ENCODE measurements at places on chromosomes 2 and 18.

GRCh38 chr18:69109686-69110085 lies 291.0 kb upstream of the DOK6 start:
- DNase-seq = no peak

- DNase-seq = no peak
Observed at GRCh38 chr18:67035026-67035425, 431.1 kb upstream of the CDH19 start.

DNA sequence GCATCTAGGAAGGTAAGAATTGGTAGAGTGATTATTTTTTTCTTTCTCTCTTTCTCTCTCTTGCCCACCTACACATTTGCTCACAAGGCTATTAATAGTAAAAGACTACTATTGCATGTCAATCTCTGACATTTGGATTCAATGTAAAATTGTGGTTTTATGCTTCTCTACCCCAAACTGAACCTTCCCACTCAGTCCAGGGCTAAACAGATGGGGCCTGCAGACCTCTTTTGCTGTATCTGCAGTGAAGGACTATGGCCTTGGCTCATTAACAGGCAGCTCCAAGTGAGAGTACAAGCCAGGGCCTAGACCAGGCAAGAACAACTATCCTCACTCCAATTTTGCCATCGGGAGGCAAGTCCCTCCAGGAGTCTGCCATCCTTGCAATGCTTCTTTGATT lies 68.3 kb upstream of the ARL4C start:
- no peak for DNase-seq

DNA sequence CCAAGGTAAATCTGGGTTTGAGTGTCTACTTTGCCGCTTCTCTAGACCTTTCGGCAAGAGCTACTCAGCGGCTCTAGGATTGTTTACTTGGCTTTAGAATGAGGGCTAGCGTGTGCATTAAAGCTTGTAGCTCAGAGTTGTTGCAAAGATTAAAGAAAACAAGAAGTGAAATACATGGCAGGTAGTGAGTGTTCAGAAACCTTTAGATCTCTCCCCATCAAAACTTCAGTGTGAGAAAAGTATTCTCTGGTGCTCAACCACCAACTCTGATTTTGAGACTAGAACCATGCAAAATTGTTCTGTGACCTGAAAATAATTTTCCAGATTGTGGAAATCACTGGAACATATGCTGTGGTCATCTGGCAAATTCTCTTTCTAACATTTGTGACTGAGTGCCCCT lies 512.0 kb downstream of the CMPK2 start:
- no peak for DNase-seq

GRCh38 chr2:128469875-128470274 lies 151.2 kb upstream of the HS6ST1 start:
- DNase-seq = no peak

- DNase-seq = peak; percentile 51
Observed at GRCh38 chr18:74679006-74679678, 81.5 kb downstream of the ZNF407 start.

- DNase-seq = no peak
Observed at GRCh38 chr18:35291166-35291565, 1.1 kb upstream of the ZSCAN30 start.

DNA sequence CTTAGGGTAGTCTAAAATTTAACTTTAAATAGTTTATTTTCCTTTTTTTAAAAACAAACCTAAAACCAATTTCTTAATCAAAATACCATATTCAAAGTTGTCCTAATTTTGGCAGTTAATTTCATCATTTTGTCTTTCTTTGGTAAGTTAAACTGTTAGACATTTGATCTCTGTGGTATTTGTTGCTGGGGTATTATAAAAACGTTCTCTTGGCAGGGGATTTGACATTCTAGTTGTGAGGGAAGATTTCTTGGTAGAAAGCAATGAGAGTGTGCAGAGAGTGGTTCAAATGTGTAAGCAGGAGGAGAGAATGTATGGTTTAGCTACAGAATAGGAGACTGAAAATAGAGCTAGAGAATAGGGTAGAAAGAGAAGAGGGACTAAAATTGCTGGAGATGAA lies 14.6 kb downstream of the GULP1 start:
- no peak for DNase-seq

DNA sequence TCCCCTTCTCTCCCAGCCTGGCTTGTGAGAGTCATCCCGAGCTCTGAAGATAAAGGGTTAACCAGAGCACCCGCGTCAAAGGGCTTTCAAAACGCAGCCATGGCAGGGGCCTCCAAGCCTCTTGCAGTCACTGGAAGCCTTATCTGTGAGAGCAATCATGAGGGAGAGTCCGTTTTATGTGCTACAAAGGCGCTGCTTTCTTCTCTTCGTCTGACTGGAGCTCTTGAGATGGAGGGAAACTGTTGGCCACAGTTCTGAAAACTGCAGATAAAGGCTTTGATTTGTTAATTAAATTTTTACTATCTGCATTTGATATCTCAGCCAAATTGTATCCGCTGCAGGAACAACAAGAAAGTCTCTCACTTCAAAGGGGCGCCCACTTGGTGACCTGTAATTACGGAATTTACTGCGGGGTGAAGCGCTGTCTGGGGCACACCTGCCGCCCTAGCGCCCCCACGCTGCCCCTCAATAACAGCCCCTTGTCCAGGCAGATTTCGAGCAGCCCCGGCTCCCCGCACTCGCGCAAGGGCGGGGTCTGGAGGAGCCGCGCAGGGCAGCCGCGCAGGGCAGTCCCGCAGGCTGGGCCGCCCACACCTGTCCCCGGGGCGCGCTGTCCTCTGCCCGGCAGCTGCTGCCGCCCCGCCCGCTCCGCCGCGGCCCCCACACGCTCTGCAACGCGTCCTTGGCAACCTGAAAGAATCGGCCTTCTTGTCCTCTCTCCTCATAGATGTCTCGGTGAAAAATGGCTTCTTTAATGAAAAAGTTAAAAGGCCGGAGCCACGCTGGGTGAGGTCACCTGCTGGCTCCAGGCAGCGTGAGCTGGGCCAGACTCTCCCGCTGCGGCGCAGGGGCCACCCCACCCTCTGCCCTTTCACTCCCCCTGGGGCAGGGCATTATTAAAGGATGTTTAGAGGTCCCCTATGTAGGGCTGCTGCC lies 217.9 kb downstream of the VAPA start:
- no peak for DNase-seq

DNA sequence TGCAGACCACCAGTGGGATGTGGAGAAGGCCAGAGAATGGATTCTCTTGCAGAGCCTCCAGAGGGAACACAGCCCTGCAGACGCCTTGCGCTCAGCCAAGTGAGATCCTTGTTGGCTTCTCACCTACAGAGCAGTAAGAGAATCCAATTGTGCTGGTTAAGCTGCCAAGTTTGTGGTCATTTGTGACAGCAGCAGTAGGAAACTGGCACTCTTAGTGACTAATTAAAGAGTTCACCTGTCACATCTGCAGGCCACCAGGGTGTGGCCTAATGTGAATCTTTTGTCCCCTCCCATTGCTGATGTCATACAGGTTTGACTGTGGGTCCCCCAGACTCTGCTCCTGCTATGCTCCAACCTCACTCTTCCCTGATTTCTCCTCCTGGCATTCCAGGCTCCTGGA lies 235.9 kb downstream of the TFCP2L1 start:
- DNase-seq = no peak

GRCh38 chr2:66414896-66415295 lies 20.0 kb upstream of the MEIS1 start:
- DNase-seq = no peak

DNA sequence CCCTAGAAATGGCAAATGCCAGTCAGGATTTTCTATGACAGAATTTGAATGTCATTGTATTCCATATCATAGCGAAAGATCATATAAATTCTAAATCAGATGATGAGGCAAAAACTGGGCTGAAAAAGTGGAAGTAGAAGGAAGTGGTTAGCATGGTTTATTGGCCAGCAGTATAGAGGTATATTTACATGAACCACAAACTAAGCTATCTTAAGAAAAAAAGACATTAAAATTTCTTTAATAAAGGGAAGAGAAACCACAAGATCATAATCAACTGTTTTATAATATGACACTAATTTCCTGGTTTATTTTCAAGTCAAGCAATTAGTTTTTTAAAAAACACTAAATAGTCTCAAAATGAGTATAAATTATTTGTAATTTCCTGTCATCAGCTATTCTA lies 123.2 kb upstream of the LRP1B start:
- no peak for DNase-seq

- no peak for DNase-seq
Observed at GRCh38 chr18:9705183-9705829, 2.8 kb upstream of the RAB31 start.

- DNase-seq = no peak
Observed at GRCh38 chr2:234528410-234529148, 31.7 kb upstream of the ARL4C start.

DNA sequence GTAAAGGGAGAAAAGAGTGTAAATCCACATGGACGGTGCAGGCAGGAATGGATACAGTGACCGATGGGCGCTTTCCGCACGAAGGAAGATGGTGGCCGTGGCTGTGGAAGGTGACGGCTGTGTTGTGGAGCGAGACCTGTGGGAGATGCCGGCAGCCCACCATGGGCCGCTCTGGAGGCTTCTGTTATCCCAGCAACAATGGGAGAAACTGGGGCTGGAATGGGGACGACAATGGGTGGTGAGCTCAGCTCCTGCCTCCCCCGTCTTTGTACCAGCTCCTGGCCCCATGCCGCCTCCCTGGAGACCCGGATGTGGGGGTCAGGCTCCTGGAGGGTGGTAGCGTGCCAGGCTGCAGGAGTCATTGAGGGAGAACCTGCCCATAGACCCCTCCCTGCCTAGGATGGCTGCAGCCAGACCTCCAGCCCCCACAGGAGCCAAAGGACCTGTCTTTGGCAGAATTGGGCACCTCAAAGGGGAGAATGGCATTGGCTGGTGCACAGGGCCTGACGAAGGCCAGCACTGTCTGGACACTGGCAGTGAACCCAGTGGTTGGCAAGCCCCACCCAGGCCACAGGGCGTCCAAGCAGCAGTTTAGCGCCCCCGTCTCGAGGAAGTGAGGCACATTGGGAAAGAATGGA lies 72.6 kb downstream of the SLC66A2 start:
- no peak for DNase-seq

DNA sequence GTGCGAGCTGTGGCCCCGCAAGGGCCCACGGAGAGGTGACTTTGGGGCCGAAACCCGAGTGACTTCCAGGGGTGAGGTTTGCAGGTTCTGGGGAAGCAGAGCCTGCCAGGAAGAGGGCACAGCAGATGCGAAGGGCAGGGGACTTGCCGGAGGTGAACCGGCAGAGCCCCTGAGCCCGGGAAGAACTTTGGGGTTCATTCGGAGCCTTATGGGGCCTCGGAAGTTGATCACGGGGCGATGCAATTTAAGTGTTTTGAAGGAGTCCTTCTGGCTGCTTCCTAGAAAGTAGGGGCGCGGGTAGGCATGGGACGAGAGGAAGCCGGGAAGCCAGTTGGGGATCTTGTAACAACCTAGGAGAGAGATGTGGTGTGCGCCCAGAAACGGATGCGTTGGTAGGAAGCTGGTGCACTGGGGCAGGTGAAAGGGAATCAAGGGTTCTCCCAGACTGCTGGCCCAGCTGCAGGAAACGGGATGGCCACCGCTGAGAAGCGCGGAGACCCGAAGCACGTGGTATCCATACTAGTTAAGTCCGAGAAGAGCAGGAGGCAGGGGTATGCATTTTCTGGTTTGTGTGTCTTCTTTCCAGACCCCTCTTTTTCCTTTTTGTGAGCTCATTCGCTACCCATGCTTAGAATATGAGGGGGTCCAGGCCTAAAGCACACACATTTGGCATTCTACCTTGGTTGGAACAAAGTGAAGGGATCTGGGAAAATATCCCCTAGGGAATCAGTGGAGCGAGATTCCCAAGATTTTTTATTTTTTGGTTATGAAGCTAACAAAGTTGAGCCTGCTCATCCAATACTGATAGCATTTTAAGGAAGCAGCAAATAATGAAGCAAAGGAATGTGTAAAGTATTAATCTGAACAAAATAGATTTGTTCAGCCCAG lies 758 bp downstream of the SCLY start:
- DNase-seq = peak; percentile 49

DNA sequence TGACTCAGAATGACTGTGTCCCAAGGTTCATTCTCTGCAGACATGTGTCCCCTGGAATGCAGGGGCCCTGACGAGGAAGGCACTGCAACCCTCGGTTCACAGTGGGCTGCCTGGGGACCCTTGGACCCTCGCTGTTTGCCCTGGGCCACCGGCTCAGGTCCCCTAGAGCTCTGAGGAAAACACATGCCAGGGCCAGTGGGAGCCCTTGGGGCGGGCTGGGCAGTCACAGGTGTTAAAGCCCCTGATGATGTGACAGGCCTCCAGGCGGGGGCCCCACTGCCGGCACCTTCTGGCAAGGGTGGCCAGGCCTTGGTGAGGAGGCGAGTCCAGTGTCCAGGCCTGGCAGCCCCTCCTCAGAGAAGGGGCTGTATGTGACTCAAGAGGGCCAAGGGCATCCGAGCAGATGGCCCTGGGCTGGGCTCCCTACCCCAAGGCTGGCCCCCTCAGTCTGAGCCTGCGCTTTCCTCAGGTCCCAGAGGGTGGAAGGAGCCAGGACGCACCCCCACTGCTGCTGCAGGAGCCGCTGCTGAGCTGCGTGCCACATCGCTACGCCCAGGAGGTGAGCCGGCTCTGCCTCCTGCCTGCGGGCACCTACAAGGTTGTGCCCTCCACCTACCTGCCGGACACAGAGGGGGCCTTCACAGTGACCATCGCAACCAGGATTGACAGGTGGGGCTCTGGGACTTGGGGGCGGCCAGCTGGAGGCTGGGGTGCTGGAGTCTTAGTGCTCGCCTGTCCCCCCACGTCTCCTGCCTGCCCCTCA lies 11.1 kb downstream of the CAPN10 start:
- DNase-seq = no peak

DNA sequence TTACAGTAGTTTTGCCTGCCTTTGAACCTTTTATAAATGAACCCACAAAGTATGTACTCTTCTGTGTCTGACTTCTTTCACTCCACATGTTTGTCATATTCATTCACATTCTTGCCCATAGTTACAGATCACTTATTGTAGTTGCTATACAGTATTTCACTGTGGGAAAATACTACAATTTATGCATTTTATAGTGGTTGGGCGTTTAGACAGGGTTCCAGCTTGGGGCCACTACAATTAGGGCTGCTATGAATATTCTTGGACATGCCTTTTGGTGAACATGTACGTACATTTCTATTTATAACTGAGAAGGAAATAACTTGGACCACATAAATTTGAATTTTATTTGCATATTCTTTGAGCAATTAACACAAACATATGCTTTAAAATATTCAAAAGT lies 15.4 kb upstream of the PMAIP1 start:
- no peak for DNase-seq

- no peak for DNase-seq
Observed at GRCh38 chr18:70221915-70222278, 16.4 kb upstream of the RTTN start.

DNA sequence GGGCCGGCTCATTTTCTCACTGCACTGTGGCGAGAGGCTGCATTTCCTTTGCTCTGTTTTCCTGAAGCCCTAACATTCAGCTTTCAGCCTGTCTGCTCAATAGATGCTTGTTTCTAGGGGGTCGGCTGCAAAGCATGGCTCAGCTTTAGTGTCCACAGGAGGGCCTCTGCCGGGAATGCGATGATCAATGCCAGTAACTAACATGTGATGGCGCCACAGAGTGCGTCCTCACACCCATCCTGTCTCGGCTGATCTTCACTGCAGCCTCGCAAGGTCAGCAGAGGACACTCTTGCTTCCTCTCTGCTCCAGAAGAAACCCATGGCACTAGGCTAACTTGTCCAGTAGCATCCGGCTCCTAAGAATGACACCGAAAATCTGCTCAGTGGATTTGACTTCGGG lies 156.4 kb upstream of the PXDN start:
- no peak for DNase-seq
